Suprapubic skin (tissue), 4 donors: ENCODE measurements at places on chromosomes 4 and X.

GRCh38 chr4:155609455-155610059, 57.1 kb upstream of the GUCY1A1 start:
- no peak for DNase-seq
- no peak overlapping the region for H3K4me3 ChIP-seq
- peaks cover 1% of the 10 kb centered on the region for H3K4me1 ChIP-seq
- no peaks in the 10 kb centered on the region for H3K36me3 ChIP-seq

GRCh38 chr4:78552389-78553042, 946 bp downstream of the ANXA3 start:
- H3K4me3 ChIP-seq = peak overlapping the region; percentile 59
- no peaks in the 10 kb centered on the region for H3K36me3 ChIP-seq
- H3K27ac ChIP-seq = peak overlapping the region; percentile 57
- H3K27me3 ChIP-seq = no peaks in the 10 kb centered on the region
- no peak for DNase-seq

DNA sequence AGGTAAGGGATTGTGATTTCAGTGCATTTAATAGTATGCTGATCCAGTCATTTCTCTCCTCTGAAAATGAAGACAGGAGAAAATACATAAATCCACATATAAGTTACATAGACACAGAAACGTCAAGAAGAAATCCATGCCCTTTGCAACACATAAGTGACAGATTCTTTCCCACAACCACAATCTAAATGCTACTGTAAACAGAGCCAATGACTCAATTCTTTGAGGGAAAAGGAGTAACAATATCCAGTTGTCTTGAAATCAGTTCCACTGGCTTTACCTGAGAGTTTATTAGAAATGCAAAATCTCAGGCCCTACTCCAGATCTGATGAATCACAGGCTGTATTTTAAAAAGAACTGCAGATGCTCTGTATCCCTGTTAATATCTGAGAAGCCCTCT, 66.4 kb downstream of the ARAP2 start:
- no peak for DNase-seq
- H3K36me3 ChIP-seq = peaks cover 7% of the 10 kb centered on the region
- H3K4me1 ChIP-seq = no peaks in the 10 kb centered on the region
- H3K27ac ChIP-seq = no peak overlapping the region

- no peak overlapping the region for H3K27ac ChIP-seq
- H3K27me3 ChIP-seq = no peaks in the 10 kb centered on the region
- no peaks in the 10 kb centered on the region for H3K4me1 ChIP-seq
- H3K36me3 ChIP-seq = no peaks in the 10 kb centered on the region
Observed at GRCh38 chrX:9133426-9133825, 99.5 kb upstream of the FAM9B start.

DNA sequence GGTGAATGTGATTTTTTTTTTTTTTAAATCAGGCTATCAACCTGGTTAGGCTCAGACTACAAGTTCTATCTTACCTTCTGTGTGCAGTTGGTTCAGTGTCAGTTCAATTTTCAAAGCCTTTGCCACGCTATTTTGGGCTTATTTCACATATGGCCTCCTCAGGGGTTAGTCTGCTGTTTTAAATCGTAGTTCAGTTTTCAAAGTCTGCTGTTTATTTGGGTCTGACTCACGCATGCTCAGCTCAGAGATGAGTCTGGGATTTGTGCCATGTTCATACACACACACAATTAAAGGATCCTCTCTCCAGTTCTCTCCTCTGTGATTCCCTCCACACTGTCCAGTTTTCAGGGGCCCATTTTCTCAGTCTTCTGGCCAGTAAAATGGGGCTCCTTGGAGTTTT, 32.3 kb upstream of the ZFX start:
- H3K36me3 ChIP-seq = no peaks in the 10 kb centered on the region
- no peaks in the 10 kb centered on the region for H3K27me3 ChIP-seq
- H3K4me1 ChIP-seq = no peaks in the 10 kb centered on the region
- DNase-seq = no peak
- no peak overlapping the region for H3K4me3 ChIP-seq
- no peak overlapping the region for H3K27ac ChIP-seq

- H3K4me3 ChIP-seq = peak overlapping the region; percentile 79
- H3K27me3 ChIP-seq = no peaks in the 10 kb centered on the region
- H3K27ac ChIP-seq = peak overlapping the region; percentile 98
Observed at GRCh38 chrX:24023972-24024669, 2.9 kb downstream of the KLHL15 start.

DNA sequence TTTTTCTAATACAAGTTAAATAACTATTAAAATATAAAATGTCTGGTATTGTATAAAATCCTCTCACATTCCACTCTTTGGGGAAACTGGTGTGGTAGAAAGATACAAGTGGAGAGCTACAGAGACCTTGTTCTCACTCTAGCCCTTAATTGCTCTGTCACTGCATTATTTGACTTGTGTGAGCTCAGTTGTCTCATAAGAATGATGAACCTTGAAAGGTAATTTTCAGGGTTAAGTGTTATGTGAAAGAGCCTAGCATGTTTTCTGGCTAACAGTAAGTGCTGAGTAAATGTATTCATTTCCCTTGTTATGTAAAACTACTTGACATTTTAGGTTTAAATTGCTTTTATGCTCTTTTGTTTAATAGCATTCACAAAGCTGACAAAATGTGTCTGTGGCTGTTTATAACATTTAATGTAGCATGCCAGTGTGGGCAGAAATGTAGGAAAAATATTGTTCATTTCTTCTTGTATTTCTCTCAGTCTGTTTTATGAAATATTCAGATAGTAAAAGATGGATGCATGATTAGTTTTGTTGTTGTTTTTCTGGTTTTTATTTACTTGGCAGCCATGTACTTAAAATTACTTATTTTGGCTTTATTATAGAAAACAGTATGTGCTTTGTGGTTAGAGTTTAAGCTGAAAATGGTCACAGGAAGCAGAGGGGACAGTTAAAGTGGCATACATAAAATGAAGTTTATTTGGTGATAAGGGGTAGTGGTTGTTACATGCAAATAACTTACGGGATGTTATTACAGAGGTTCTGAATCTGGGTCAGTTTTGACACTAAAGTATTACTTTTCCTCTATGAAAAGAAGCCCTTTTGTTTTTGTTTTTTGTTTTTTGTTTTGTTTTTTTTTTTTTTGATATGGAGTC, 29.2 kb downstream of the SLAIN2 start:
- H3K27ac ChIP-seq = no peak overlapping the region
- H3K4me1 ChIP-seq = peaks cover 34% of the 10 kb centered on the region
- no peaks in the 10 kb centered on the region for H3K27me3 ChIP-seq
- H3K4me3 ChIP-seq = no peak overlapping the region

DNA sequence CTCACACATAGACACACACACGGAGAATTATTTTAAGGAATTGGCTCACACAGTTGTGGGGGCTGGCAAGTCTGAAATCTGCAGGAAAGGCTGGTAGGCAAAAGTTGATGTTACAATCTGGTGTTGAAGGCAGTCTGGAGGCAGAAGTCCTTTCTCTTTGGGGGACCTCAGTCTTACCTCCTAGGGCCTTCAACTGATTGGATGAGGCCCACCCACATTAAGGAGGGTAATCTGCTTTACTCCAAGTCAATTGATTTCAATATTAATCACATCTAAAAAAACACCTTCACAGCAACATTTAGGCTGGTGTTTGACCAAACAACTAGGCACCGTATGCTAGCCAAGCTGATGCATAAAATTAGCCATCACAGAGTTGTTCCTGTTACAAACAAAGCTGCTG, 10.7 kb downstream of the MGST2 start:
- no peak for DNase-seq
- H3K27me3 ChIP-seq = no peaks in the 10 kb centered on the region
- no peak overlapping the region for H3K27ac ChIP-seq
- H3K4me3 ChIP-seq = no peak overlapping the region
- peaks cover 11% of the 10 kb centered on the region for H3K36me3 ChIP-seq
- H3K4me1 ChIP-seq = peaks cover 18% of the 10 kb centered on the region

DNA sequence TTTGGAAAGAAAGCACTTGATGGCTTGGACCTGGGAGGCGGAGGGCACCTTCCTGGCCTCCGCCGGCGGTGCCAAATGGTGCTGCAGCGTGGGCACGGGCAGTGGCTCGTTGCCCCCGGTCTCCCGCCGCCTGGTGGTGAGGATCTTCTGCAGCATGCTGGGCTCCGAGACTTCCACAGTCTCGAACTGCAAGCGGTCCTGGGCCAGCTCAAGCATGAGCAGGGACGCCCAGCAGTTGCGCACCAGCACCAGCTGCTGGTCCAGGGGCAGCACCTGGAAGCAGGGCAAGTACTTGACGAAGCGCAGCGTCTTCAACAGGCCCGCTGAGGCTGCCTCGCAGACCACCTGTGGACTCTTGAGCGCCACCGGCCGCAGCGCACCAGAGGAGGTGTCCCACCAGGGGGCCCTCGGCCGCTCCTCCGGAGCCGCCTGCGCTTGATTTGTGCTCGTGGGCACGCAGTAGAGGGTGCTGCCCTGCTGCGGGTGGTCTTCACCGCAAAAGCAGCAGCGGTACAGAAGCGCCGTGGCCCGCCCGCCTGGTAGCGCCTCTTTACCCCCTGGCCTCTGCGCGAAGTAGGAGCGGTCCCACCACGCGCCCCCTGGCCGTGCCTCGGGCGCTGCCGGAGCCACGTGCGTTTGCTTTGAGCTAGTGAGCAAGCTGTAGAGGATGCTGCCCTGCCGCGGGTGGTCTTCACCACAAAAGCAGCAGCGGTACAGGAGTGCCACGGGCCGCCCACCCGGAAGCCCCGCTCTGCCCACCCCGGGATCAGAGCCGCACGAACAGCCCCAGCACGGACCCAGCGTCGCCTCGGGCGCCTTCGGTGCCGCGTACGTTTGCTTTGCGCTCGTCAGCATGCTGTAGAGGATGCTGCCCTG, 689 bp downstream of the NR0B1 start:
- no peak overlapping the region for H3K27ac ChIP-seq
- peak overlapping the region; percentile 23 for H3K4me3 ChIP-seq
- peaks cover 6% of the 10 kb centered on the region for H3K4me1 ChIP-seq
- no peak for DNase-seq

- H3K27ac ChIP-seq = no peak overlapping the region
- H3K27me3 ChIP-seq = no peaks in the 10 kb centered on the region
- no peak for DNase-seq
- H3K4me1 ChIP-seq = no peaks in the 10 kb centered on the region
- H3K36me3 ChIP-seq = no peaks in the 10 kb centered on the region
Observed at GRCh38 chrX:41895826-41896225, 27.5 kb downstream of the CASK start.

GRCh38 chr4:74375824-74376426, 11.0 kb downstream of the EREG start:
- no peaks in the 10 kb centered on the region for H3K36me3 ChIP-seq
- H3K27me3 ChIP-seq = no peaks in the 10 kb centered on the region
- H3K27ac ChIP-seq = no peak overlapping the region
- peaks cover 5% of the 10 kb centered on the region for H3K4me1 ChIP-seq

GRCh38 chr4:128908735-128909134, 99.2 kb downstream of the JADE1 start:
- no peak overlapping the region for H3K4me3 ChIP-seq
- H3K36me3 ChIP-seq = no peaks in the 10 kb centered on the region
- no peak overlapping the region for H3K27ac ChIP-seq
- H3K4me1 ChIP-seq = no peaks in the 10 kb centered on the region
- H3K27me3 ChIP-seq = no peaks in the 10 kb centered on the region
- no peak for DNase-seq

DNA sequence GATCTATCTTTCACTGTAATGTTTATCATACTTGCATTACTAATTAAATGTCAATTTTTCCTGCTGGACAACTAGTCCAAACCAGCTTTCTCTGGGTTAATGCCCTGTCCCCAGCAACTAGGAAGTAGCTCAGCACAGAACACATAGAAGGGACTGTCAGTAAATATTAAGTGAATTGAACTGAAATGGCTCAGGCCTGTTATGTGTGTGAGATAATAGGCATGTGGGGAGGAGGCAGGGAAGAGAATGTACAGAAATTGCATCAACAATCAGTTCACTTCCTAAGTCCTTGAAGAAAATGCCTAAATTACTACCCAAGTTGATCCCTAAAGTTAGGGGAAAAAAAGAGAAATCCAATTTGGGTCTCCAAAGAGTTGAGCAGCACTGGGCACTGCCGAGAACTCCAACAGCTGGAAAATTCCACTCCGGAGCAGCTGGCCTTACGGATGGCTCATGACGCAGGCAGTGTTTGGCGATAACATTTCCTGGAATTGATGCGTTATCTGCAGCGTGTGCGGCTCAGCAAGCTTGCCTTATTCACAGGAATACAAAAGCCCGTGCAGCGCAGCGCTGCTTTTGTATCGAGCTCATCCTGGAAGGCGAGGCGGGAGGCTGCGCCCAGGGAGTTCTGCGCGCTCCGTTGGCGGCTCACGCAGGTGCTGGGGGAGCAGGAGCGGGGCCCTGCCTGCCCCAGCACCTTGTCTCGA, 297.3 kb upstream of the LCORL start:
- DNase-seq = no peak
- no peak overlapping the region for H3K4me3 ChIP-seq
- no peaks in the 10 kb centered on the region for H3K36me3 ChIP-seq
- no peak overlapping the region for H3K27ac ChIP-seq
- peaks cover 3% of the 10 kb centered on the region for H3K27me3 ChIP-seq

DNA sequence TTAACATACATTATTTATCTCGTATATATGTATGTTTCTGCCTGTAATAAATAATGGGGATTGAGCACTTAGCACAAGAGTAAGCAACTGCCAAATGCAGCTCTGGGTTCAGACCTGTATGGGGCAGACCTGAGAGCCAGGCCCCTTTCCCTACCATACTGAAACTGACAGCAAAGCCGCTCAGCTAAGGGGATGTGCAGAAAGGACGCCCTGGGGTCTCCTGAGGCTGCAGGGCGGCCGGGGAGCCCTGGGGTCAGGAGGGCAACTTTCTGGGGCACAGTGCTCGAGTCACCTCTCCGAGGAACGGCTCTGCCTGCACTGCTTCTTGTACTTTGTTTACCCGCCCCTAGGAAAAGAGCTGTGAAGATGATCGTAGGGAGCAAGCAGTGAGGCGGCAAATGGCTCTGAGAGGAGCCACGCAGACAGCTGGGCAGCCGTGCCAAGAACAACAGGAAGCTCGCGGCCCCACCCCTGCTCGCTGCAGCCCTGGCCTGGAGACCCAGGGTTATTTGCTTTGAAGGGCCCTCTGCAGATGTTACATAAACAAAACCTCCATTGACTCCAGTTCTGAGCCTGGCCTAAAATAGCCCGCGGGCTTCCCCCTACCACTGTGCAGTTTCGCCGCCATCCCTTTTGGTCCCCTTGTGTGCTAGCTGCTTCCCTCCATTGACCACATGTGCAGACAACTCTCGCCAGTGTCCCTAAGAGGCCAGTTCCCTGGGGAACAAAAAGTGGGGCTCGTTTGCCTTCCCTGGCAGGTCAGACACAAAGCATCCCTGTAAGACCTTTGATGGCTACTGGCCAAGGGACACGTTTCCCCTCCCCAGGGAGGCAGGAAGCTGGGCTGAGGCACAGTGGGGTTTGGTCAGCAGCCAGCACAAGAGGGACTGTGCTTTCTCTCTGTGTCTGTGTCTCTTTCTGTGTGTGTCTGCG, 111.3 kb upstream of the LNX1 start:
- H3K27me3 ChIP-seq = no peaks in the 10 kb centered on the region
- H3K4me1 ChIP-seq = peaks cover 27% of the 10 kb centered on the region
- peak overlapping the region; percentile 19 for H3K4me3 ChIP-seq
- peak overlapping the region; percentile 53 for H3K27ac ChIP-seq

- H3K4me3 ChIP-seq = no peak overlapping the region
- no peak for DNase-seq
- no peaks in the 10 kb centered on the region for H3K27me3 ChIP-seq
- no peak overlapping the region for H3K27ac ChIP-seq
- H3K4me1 ChIP-seq = no peaks in the 10 kb centered on the region
Observed at GRCh38 chrX:150409964-150410363, 46.8 kb downstream of the MAMLD1 start.

GRCh38 chr4:13171292-13172057, 312.7 kb downstream of the RAB28 start:
- no peaks in the 10 kb centered on the region for H3K36me3 ChIP-seq
- H3K27me3 ChIP-seq = no peaks in the 10 kb centered on the region
